T-helper 17 cell (primary cell): ENCODE measurements at places on chromosomes 7 and 10.

DNA sequence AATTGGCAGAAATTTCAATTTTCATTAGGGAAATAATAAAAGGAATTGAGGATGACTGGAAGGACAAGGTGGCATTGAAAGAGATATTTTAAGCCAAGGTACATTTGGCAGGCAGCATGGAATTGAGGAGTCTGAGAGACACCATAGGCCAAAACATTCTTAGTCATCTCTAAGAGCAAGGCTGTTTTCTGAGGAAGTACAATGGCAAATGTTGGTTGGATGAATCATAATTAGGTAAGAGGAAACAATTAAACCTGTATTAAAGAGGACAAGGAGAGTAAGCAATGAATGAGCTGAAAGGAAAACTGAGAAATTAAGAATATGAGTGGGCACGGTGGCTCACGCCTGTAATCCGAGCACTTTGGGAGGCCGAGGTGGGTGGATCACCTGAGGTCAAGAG, 86.3 kb downstream of the MRPL32 start:
- DNase-seq = no peak

GRCh38 chr7:132280335-132280734, 295.9 kb downstream of the PLXNA4 start:
- no peak for DNase-seq

- DNase-seq = no peak
These were observed 8.5 kb upstream of the GLCCI1 start for GRCh38 chr7:7959979-7960670.

DNA sequence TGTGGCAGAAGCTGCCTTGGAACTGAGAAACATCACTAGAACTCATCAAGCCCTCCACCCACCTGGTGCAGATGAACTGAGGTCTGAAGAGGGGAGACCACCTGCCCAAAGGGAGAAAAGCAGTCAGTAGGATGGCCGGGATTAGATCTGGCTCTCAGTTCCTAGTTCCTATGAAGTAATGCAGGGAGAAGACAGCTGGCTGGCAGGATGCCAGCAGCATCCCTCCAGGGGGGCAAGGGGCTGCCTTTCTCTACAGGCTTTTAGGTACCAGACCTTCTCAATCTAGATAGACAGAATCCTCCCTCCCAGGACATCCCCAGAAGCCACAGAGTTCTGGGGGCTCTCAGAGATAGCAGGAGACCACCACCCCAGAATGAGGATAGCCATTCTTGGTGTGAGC, 7.8 kb downstream of the CRHR2 start:
- DNase-seq = no peak

DNA sequence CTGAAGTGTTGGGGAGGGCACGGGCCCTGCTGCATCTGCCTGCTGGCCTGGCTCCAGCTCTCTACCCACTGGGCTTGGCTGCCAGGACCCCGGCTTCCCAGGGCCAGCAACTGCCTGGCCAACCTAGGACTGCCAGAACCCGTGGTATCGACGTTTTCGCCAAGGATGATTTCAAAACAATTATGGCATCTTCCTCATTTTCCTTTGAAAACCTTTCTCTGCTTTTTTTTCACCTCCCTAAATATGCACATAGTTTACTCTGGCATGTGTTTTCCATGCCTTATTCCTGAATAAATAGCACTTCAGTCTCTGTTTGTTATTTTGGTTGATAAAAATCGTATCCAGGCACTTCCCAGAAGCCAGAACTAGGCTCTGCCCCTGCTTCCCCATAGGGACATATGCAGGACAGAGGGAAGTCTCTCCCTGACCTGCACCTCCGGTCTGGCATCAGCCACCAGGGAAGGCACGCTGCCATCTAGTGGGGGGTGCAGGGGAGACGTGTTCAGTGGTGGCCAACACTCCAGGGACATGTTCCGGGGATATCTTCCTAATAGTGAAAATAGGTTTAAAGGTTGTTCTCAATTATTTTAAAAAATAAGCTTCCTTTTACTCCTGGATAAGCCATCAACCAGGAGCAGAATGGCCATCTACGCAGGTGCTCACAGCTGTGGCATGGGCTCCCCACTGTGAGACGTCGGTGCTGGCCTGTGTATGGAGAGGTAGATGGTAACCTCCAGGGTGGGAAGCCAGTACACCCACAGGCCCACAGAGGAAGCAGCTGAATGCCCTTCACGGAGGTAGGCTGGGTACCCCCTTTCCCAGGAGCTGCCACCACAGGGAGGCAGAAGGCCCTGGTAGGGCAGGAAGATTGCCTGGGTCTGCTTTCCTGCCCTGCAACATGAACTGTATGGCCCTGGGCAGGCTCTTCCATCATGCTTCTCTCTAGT, 30.7 kb upstream of the ANTXRL start:
- no peak for DNase-seq

- no peak for DNase-seq
These were observed 102.9 kb upstream of the FAM20C start for GRCh38 chr7:89232-90019.

- no peak for DNase-seq
These were observed 197.5 kb downstream of the MALRD1 start for GRCh38 chr10:19245889-19246752.

DNA sequence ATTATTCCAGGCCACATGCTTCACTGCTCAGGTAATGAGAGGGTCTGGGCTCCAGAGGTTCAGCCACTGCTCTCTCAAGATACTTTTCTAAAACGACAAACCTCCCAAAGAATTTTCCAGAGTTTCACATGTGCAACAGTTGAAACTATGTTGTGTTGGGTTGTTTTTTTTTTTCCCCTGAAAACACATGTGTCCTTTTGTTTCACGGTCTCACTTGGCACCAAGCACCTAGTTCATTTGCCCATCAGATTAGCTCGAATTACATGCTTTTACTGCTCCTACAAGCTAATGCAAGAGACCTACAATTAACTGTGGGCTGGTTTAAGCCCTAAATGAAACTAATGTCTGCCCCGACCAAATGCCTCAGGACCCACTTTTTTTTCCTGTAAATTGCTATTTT, 313.3 kb downstream of the FGFR2 start:
- DNase-seq = no peak

DNA sequence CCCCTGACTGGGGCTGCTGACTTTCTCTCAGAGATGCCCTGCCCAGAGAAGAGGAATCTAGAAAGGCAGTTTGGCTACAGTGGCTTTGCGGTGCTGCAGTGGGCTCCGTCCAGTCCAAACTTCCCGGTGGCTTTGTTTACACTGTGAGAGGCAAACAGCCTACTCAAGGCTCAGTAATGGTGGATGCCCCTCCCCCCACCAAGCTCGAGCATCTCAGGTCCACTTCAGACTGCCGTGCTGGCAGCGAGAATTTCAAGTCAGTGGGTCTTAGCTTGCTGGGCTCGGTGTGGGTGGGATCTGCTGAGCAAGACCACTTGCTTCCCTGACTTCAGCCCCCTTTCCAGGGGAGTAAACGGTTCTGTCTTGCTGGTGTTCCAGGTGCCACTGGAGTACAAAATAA, 734.5 kb upstream of the LRRN3 start:
- no peak for DNase-seq

DNA sequence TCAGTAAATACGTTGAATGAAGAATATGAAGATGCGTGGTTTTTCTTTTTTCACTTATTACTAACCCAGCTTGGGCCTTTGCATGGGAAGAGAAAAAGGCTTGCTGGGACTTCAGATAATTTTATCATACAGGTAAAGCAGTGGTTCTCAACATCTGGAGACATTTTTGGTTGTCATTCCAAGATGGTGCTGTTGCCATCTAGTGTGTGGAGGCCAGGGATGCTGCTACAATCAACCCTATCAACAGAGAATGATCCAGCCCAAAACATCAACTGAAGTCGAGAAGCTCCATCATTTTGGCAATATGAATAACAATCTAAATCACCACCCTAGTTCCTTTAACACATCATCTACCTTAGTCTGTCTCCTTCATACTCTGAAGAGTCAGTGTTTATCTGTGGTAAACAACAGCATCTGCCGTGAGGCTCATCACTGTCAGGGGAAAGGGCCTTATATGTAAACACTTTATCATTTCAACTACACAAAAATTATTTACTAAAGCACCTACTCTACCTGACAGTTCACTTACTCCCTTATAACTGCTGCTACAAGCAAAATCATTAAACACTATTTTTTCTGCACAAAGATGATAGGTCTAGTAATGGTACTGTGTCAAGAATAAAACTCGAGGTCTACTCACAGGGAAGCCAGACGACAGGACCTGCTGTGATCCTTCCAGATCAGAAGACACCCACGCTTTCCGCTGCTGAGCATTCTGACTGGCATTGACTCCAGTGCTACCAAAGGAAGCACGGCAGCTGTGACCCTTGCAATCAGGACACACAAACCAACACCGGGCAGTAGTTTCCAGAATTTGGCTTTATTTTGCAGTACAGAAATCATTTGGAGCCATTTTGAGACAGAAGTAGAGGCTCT, 48.6 kb downstream of the GDI2 start:
- DNase-seq = no peak

- DNase-seq = no peak
These were observed 64.3 kb downstream of the ZNF22 start for GRCh38 chr10:45064998-45065397.

GRCh38 chr10:11604865-11605650, 6.4 kb downstream of the USP6NL start:
- no peak for DNase-seq

GRCh38 chr10:89515031-89515841, 20.2 kb downstream of the SLC16A12 start:
- DNase-seq = no peak

DNA sequence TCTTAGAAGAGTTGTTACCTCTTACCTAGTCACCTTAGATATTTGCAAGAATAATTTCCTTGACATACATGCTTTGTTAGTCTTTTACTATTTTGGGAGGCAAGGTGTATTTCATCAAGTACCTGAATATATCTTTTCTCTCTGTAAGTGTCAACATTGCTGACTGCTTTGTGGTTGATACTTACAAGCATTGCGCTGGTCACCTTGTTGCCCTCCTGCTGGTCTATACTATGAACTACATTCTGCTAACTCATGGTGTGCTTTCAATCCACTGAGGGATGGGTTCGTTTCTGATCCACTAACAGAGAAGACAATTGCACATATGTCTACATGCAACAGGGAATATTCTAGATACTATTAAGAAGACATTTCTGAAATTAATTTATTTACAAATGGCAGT, 837.8 kb upstream of the COBL start:
- no peak for DNase-seq

DNA sequence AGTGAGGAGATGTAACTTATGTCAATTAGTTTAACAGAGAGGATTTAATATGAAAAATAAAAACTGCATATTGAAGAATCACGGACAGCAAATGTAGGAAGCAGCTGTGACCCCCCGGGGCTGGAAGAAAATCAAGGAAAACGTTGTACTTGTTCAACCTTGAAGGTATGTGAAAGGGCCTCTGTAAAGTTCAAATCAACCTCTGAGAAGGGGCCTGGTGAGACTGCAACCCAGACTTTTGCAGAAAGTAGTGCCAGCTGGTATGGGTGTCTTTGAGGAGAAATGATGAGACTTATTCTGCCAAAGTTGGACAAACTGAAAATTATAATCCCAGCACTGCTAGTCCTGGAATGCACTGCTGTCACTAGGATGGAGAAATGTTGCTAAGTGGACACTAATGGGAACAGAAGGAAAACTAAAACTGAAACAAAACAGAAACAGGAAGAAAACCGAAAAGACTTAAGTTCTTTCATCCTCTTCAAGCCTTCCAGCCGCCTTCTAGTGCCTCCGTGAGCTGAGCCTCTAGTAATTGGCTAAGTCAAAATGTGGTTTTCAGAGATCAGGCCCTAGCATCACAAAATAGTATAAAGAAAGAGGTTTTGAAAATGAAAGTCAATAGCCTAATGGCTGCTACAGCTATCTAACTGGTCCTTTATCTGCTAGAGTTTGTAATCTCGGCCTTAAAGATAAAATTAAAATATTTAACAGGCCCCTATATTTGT, 253.7 kb upstream of the SORCS1 start:
- no peak for DNase-seq

GRCh38 chr7:141304291-141304690, 230.4 kb downstream of the TMEM178B start:
- DNase-seq = no peak

GRCh38 chr10:11396311-11396955, 215.0 kb downstream of the USP6NL start:
- no peak for DNase-seq

DNA sequence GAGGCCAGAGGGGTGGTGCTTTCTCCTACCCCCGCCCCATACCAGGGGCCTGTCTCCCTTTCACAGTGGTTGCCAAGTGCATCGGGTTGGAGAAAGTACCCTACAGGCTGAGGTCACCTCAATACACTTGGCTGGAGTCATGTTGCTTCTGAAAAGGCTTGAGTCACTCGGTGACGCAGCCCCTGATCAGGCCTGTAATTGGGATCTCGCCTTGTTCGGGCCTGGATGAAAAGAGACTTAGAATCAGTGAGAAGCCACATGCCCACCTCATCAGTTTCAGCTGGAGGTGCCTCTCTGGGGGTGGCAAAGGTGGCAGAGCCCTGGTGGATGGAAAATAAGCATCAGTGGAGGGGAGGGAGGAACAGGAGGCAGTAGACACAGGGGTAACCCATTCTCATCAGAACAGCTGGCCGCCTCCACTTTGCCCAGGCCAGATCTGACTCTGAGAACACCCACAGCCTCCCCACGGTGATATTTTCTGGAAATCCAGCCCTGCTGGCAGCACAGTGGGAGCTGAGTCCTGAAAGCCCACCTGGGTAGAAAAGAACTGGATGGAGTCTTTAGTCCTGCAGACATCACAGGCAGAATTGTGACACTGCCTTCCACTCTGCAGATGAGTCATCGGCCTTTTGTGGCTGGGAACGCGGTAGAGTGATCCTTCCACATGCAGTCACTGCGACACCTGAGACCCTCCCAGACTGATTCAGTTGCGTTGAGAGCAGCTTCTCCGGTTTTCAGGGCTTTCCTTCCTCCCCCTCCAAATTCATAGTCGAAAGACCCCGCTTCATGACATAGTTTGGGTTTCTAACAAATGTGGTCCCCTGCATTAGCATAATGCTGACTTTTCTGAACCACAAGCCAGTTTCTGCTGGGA, 108.0 kb downstream of the GRK5 start:
- peak; percentile 28 for DNase-seq

GRCh38 chr10:71225291-71226058, 13.1 kb downstream of the UNC5B start:
- no peak for DNase-seq

GRCh38 chr7:125661006-125661405, 731.4 kb upstream of the POT1 start:
- DNase-seq = no peak

DNA sequence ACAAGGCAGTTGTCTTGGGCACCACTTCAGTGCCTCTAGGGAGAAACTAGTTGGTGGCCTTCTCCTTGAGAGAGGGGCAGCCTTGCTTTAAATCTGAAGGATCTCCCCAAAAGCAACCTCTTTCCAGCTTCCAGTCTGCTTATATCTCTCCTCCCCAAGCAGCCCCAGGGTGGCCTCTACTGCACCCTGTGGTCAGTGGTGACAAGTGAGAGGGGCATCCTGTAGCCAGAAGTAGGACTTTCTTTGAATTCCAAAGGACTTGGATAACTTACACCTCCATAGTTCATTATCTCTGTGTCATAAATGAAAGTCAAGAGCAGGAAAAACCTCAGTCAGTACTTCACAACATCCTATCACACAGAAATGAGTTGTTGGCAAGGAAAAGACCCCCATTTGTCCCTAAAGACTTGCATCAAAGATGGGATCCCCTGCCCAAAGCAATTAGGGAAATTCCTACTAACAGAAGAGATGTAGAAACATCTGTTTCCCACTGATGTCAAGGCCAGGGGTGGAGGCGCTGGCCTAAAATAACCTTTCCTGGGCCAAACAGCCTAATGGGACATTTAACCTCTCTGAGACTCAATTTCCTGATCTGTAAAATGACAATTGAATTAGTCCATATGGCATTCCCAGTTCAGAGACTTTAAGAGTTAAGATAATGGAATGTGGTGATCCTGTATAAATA, 44.0 kb upstream of the ANKRD1 start:
- DNase-seq = no peak

GRCh38 chr10:68330852-68331454, 911 bp upstream of the HNRNPH3 start:
- DNase-seq = no peak
